ENCODE measurements at places on chromosomes 2 and 18. TPM values are rescaled to one million over a fixed set of nuclear protein-coding genes. Genes with fewer than 3 reads are reported as not detected.

DNA sequence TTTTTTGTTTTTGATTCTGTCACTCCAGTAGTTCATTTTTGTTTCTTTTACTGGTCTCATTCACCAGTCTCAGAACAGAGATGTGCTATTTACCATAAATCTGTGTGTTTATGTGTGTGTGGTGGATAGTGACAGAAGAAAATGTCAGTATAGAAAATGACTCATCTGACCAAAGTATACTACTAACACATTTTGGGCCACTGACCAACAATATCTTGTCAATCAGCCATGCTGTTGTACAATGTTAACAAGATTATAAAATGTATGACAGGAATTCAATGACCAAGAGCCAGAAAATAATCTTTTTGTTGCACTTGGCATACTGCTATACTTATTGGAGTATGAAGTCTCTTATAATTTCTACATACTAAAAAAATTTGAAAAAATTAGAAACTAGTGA lies 1081.4 kb upstream of the NRXN1 start:
- DNase-seq, result no peak

DNA sequence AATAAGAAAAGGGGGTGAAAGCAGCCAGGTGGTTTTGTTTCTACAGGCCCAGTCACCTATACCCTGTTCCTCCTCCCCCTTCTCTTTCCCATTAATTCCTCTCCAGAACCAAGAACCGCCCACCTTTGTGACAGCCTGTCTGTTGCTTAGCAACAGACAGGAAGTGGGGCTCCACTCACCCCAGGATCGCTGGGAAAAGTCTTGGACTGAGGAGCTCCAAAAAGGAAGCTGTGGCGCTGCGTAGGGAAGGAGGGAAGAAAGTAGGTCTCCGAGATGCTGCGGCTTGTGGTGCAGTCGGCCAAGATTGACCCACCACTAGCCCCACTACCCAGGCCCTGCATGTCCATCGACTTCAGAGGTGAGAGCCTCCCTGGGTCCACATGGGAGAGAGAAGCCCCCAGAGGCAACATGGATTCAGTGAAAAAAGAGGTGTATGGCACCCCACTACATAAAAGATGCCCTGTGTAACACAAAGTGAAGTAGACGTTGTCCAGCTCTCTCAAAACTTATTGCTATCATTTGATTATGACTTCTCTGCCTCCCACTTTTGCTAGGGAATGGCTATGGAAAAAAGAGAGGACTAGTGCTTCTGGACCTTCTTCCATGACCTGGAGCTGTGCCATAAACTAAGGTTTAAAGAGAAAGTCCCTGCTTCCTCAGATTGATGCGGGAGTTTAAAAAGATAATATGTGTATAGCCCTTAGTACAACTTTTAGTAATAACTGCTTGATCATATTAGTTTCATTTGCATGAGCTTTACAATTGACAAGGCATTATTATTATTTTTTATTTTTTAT lies at the start of gene FER1L5:
Gene FER1L5, plus strand, starts transcription at position 201 of the 797 bp plus-strand sequence. Its CDS starts 73 bp downstream, at position 274.
- no peak for DNase-seq

DNA sequence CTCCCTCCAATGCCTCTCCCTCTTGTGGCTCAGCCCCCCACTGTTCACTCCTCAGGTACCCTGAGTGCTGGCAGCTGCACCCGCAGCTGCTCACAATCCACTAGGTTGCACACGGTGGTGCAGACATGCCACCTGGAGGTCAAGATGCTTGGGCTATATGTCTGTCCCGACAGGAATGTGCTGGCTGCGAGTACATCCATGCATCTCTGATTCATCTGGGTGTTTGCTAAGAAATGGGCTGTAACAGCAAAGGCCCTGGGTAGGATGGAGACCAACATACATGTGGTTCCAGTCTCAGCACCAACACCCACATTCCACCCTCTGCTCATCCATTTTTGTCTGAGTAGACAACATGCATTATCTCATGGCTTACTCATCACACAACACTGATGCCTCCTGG lies 31.3 kb downstream of the ANKMY1 start:
- no peak for DNase-seq

- no peak for DNase-seq
Measured at GRCh38 chr18:56062931-56063330, 474.9 kb upstream of the TCF4 start.

The C2orf66 gene
- not detected for total RNA-seq

DNA sequence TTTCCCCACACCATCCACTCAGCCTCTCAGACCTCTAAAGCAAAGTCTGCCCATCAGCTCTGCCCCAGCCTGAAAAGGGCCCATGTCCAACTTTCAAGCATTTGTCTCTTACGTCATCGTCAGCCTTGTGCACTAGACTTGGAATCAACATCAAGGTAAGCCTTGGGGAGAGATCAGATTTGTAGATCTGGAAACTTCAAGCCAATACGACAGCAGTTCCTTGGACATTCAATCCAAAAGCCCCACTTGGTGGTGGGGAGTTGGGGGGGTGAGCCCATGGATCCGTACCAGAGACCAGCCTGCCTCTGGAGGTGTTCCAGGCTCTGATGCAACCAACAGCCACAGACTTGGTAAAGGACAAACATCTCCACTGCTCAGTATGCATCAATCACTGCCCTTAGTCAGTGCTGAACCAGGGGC lies 206.8 kb upstream of the MEIS1 start:
- no peak for DNase-seq

DNA sequence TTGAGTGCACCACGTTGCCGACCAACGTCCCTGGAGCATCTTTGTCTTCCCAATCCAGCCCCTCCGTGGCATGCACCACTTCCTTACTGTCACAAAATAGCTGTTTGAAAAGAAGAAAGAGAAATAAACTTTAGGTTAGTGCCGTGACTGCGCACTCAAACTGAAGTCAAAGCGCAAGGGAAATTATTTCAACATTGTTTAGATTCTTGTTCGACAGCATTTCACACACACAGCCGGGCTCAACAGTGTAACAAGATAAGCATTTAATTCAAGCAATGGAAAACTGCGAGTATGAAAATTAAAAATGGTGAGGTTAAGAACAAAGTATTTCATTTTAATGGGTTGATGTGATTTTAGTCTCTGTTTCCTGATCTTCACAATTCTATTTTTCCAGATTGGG lies 108.6 kb downstream of the NXPH2 start:
- DNase-seq, result no peak

- no peak for DNase-seq
Measured at GRCh38 chr2:203892207-203892606, 24.6 kb downstream of the CTLA4 start.

DNA sequence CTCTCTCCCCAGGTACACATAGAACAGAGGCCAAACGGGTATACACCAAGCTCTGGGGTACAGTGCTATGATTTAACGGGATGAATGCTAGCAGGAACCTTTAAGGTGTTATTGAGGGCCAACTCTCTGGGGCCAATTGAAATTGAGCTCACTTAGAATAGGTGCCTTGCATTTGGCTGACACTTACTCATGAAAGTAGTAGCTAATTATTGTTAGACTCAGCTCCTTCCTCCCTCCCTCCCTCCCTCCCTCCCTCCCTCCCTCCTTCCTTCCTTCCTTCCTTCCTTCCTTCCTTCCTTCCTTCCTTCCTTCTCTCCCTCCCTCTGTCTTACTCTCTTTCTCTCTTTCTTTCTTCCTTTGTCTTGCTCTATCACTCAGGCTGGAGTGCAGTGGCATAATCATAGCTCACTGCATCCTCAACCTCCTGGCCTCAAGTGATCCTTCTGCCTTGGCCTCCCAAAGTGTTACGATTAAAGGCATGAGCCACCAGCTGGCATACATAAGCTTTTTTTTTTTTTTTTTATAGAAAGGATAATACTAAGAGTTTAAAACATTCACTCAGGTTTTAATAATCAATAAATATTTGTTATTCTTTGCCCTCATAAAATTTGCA lies 95.7 kb downstream of the TTC27 start:
- no peak for DNase-seq

The UGT1A3 gene
- total RNA-seq, result not detected

The AQP12A gene
- not detected for total RNA-seq

DNA sequence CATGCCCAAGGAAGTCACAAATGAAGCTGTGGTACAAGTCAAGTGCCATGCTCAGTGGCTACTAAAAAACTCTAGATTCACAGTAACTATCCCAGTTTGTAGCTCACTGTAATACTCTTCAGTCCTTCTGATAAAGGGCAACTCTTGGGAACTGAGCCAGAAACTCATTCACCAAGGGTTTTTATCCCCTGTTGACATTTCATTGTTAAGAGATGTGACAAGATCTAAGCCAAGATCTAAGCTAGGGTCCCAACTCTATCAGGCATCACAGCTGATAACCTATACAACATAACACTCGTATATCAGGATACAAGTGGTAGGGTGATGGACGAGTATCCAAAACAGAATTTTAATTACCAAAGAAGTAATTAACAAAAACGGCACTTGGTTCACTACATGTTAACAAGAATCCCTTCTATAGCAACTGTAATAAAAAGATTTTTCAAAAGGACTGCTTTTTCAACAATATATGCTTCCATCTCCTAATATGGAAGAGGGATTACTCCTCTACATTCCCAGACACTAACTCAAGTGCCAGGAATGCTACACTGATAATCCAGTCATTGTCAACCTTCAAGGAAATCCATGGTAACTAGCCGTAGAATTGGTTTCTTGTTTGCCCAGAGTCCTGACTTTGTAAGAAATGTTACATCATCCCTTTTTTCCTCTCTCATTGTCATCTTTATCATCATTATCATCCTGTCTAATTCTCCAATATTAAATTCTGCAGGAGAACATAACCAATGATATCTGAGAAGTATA lies 111.7 kb downstream of the CDH2 start:
- no peak for DNase-seq

DNA sequence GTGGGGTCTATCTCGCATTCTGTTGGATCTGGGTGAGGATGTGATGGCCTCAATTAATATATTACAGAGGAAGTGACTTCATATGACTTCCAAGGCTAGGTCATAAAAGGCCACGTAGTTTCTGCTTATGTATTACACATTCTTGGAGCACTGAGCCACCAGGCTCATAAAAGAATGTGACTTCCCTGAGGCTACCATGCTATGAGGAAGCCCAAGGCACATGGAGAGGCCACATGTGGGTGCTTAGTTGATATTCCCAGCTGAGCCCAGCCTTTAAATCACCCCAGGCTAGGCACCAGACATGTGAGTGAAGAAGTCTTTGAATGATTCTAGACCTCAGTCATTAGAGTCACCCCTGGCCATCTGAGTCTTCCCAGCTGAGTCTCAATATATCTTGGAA lies 13.3 kb upstream of the REEP1 start:
- DNase-seq, result no peak

The PDCD1 gene
- 10.4 TPM for total RNA-seq

DNA sequence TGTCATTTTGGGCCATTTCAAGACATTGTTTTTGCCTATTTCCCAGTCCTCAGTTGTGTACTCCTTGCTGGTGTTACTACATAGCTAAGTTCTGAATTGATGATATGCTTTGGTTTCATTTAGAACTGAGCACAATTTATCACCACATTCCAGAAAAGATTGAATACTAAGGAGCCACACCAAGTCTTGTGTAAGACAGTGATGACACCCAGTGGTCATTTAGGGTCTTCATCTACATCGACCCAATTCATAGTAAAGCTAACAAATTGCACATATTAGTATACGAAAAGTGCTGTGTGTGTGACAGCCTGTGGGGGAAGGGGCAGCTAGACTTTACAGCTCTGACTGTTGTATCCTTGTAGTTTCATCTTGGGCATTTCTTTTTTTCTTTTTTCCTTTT lies 10.9 kb upstream of the DLX2 start:
- no peak for DNase-seq

The ANKRD62 gene
- not detected for total RNA-seq

GRCh38 chr2:32011485-32011960 lies 715 bp upstream of the MEMO1 start:
- DNase-seq, result no peak

DNA sequence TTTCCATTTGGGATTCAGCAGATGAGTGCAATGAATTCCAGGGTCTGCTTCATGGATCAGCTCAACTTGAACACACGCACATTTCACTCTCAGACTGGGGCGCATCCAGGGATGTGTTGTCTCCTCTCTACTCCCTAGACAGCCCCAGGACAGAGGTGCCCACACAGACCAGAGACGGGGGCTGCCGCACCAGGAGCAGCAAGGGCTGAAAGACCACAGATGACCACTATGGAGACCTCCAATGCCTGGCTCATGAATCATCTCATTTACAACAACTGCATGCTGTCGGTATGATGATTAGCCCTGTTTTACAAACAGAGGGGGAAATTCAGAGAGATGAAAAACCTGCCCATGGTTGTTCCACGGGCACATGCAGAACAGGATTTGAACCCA lies 63.1 kb downstream of the CYP26B1 start:
- no peak for DNase-seq

- DNase-seq, result no peak
Measured at GRCh38 chr2:142782942-142783443, 94.5 kb upstream of the KYNU start.

- DNase-seq, result no peak
Measured at GRCh38 chr2:100137318-100137717, 5.1 kb downstream of the AFF3 start.

DNA sequence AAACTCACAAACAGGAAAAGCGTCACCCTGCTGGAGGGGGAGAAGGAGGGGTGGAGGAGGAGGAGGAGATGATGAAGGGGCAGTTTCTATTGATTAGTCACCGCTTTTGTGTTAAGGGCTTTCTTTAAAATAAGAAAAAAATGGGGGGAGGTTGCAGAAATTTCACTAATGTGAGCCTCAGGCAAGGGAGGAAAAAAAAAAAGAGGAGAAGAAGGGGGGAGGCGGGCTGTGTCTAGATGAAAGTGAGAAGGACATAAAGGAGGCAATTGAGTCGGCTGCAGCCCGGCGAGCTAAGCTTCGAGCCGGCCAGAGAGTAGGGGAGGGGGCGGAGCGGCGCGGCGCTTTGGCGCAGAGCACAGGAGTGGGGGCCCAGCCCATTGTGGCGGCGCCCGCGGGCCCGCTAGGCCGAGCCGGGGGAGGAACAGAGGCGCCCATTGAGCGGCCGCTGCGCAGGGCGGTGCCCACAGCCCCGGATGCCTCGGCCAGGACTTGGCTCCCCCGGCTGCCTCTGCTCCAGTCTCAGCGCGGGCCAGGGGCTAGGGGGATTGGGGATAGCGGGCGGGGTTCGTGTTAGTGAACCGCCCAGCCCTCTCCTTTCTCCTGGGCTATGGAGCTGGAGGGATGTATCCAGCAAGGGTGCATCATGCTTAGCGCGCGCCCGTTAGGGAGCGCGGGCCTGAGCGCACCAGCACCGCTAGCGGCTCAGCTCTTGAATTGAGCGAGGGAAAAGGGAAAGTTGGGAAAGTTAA lies 7.9 kb downstream of the PAX3 start:
- no peak for DNase-seq

The SH3RF3 gene
- total RNA-seq, result 0.16 TPM

The OSBPL6 gene
- total RNA-seq, result 0.42 TPM

DNA sequence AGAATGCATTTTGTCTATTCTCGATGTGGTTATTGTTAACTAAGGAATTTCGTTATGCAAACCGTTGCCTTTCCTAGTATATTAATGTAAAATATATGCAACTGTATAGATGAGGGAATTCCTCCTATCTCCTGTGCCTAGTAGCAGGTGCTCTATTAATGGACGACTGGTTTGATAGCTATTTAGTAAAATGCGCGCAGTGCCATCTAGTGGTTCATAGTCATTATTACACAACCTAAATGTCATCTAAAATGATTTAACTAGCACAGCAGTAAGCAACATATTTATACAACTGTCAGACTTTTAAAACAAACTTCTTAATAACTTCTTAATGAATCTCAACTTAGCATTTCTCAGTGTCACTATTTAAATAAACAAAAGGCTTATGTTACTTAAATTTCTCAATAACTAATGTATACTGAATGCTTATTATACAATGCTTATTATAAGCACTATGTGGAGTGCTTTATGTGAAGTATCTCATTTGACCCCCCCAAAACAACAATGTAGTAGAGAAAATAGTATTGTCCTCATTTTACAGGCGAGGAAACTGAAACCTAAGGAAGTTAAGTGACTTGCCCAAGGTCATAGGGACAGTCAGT lies 77.9 kb downstream of the DTNA start:
- DNase-seq, result no peak

GRCh38 chr18:48186131-48186766 lies 222.9 kb downstream of the ZBTB7C start:
- no peak for DNase-seq

Data from T-helper 17 cell (primary cell).